ENCODE measurements at places on chromosomes 3 and 15.

- no peak for DNase-seq
Observed at GRCh38 chr3:145849115-145849514, 311.9 kb downstream of the PLOD2 start.

GRCh38 chr3:64163019-64163754 is 62.1 kb downstream of the PRICKLE2 start:
- DNase-seq: no peak

- no peak for DNase-seq
Observed at GRCh38 chr3:45923755-45924154, 19.5 kb upstream of the CXCR6 start.

DNA sequence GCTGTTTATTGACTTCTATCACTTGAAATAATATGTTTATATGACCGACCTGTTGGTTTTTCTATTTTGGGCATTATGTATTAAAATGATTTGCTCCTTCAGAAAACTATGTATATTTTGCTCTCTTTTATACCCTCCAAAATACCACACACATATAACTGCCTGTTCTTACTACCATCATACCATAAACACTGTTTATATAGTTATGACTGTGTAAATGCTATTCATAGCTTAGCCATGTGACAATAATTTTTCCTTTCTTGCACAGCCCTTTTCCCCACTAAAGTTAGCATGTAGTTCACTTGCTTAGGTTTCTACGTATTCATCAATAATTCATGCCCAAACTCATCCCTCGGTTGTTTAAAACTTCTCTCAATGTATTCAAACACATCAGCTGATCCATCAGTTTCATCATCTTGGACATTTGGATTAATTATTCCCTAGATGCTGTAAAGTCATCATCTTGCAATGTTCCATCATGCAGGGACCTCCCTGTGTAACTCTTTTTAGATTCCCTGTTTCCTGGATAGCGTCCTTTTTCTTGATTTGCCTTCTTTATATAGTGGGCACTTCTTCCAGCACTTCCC is 8.2 kb upstream of the RYK start:
- no peak for DNase-seq

GRCh38 chr3:52237006-52237656 is 1.8 kb downstream of the TWF2 start:
- no peak for DNase-seq

DNA sequence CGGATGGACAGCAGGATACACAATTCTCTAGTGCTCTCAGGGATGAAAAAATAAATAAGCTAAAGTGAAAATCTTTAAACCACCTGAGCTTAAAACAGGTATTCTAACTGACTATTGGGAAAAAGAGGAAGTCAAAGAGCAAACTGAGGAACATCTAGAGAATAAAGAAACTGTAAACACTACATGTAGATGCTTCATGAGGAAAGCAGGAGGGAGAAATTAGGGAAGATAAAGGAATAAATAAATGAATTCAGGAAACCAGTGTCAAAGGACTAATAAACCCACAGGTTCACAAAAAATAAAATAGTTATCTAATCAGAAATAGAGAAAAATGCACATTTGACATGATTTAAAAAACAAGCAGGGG is 525 bp upstream of the MCCC1 start:
- DNase-seq: no peak

GRCh38 chr3:195542316-195542697 is 818 bp downstream of the PPP1R2 start:
- DNase-seq: no peak

GRCh38 chr3:121852256-121852655 is 17.2 kb downstream of the EAF2 start:
- no peak for DNase-seq

- no peak for DNase-seq
Observed at GRCh38 chr3:69867941-69868505, 128.8 kb downstream of the MITF start.
